ENCODE measurements at places on chromosomes 16 and 17.

DNA sequence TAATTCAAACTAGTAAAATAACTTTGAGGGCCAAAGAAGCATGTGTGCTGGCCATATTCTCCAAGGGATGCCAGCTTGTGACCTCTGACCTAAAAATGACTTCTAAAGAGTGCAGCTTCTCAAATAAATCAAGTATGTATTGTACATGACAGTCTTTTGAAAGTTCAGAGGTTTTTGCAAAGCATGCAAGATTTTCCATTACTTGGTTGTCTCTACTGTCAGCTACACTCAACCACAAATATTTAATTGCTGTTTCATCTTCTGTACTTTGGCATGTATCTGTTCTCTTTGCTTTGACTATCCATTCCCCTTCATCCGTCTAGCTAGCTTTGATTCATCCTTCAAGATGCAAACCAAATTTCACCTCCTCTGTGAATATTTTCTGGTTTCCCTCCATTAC lies 121.9 kb upstream of the HS3ST2 start:
- DNase-seq = no peak

DNA sequence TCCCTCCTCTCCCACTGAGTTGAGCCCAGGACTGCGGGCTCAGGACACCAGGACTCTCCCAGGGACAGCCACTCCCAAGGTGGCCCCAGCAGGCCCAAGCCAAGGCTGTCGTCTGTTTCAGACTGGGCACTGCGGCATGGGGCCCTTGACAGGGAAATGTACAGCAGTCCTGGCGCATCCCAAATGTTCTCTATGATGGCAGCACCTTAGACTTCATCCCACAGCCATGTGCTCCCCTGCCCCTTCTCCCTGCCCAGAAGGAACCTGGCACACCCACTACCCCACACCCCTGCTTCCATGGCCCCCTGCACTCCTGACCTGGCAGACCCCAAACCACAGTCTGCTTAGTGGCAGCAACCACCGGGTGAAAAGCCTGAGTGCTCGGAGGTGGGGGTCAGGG lies 18.2 kb downstream of the RBFOX3 start:
- no peak for DNase-seq

GRCh38 chr16:5205361-5206040 lies 107.9 kb upstream of the EEF2KMT start:
- no peak for DNase-seq

DNA sequence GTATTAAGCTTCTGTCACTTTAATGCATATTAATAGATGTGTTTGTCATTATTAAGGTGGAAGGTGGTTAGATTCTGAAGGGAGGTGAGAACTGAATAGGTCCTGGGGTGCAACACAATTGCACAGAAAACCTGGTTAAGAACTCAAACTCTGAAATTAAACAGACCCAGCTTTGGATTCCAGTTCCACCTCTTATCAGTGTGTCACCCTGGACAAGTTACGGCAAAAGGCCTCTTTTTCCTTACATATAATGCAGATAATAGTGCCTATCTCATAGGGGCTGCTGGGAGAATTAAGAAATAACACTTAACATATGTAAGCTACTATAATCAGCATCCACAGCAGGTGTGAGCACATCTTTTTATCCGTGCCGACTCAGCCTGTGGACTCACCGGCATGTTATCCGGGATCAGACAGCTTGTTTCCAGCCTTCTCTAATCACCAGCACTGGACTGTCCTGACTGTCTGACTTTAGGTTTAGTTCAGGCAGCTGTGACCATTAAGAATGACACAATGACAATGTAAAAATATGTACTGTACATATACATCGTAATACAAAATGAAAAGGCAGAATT lies 31.4 kb downstream of the TEX2 start:
- DNase-seq = no peak

DNA sequence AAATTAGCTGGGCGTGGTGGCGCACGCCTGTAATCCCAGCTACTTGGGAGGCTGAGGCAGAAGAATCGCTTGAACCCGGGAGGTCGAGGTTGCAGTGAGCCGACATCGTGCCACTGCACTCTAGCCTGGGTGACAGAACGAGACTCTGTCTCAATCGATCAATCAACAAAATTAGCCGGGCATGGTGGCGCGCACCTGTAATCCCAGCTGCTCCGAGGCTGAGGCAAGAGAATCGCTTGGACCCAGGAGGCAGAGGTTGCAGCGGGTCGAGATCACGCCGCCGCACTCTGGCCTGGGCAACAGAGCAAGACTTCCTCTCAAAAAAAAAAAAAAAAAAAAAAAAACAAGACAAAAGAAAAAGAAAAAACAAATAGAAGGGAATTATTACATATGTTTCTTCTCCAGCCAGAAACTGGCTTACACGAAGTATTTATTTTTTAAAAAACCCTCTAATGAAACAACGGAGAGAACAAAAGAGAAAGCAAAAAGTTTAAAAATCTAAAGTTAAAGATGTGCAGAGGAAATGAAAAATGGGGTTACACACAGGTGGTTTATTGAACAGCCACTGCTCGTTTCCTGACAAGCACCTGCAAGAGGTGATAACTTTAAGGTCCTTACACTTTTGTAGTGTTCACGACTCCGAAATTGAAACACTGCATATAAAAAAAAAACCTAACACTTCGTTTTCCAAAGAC lies 1.4 kb downstream of the SYNRG start:
- DNase-seq = no peak

DNA sequence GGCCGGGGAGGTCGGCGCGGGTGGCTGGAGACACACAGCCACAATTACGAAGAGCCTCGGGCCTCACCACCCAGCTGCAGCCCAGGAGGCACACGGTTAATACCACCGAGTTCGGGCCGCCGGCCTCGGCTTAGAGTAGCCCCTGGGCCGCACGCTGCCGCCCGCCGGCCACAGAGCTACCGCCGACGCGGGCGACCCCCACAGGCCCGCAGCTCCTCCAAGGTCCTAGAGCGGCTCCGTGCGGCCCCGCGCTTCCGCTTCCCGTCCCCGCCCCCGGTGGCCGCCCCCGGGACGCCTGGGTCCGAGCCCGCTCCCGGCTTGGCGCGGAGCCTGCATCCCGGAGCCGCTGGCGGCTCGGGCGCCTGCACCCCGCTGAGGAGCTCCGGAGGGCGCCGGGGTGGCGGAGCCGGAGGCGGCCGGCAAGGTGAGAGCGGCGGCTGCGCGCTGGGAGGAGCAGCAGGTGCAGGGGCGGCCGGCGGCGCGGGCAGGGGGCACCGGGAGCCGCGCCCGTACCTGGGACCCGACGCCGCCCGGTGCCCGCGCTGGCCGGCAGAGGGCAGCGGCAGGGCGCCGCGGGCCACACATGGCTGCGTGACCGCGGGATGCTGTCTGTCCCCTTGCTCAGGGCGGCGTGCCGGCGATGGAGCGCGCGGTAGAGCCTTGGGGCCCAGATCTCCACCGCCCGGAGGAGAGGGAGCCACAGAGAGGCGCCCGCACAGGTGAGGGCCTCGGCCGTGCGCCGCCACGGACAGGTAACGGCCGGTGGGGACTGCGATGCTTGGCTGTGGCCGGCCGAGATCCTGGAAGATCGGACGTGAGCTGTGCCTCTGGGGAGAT lies at the start of gene ZNF48:
Gene ZNF48 (plus strand): TSS at position 266 of the 837 bp plus-strand sequence. CDS start 375 bp downstream, at position 641.
- DNase-seq = no peak

DNA sequence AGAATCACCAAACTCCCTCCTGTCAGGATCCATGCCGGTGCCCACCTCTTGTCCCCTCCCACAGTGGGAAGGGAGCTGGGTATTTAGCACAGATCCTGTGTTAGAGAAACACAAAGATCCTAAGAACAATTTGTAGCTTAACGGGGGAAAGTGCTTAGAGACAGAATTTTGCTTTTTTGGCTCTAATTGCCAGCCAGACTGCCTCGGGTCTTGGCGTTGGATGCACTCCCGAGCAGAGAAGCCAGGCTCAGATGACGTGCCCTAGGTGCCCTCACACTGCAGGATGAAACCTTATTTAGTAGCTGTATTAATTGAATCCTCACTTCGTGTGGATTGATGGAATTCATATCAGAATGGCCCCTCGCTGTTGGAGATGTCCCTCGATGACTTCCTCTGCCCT lies 22.5 kb upstream of the MAF start:
- no peak for DNase-seq
